ENCODE measurements at places on chromosomes 6 and 20.

DNA sequence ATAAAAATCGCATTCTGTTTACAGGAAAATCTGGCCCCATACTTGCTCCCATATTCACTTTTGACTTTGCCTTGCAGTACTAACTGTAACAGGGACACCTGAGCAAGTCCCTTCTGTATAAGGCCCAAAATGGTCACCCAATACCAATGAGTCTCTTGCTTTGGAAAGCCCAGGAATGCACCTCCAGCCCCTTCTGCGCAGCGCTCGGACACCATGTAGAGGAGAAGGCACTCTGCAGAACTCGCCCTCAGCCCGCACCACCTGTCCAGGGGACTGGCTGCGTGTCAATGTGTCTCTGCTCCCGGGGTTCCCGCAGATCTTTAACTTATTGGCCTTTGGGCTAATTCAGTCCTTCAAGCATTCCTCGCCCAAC is 746 bp upstream of the PRND start:
- DNase-seq: peak; percentile 29

GRCh38 chr20:36574366-36575135 is 1.2 kb downstream of the TGIF2 start:
- peak; percentile 80 for DNase-seq

DNA sequence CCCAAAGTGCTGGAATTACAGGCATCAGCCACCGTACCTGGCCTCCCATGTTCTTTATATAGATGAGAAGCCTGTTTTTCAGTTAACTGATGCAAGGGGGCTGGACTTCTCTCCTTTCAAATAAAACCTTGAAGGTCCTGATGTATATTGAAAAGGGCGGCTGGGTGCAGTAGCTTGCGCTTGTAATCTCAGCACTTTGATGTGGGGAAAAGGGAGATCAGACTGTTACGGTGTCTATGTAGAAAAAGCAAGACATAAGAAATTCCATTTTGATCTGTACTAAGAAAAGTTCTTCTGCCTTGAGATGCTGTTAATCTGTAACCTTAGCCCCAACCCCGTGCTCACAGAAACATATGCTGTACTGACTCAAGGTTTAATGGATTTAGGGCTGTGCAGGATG is 16.1 kb upstream of the SAMHD1 start:
- no peak for DNase-seq

GRCh38 chr20:7897781-7898364 is 42.4 kb downstream of the HAO1 start:
- DNase-seq: no peak

GRCh38 chr20:44683263-44684046 is 31.7 kb upstream of the CCN5 start:
- DNase-seq: peak; percentile 50

DNA sequence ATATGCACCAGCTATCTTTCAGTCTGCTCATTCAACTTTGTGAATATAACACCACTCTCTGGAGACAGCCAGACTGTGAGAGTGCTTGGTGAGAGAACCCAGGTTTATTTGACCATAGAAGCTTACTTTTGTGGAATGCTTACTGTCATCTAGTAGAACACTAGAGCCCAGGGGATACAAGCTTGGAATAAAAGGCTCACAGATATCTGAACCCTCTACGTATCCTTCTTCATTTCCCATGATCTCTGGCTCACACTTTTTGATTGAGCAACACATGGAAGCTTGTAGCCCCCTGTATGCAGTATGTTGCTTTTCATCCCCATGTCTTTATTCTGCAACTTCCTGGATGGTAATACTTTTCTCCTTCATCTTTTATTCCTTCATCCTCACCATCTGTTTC is 835.3 kb upstream of the CITED2 start:
- DNase-seq: no peak

GRCh38 chr20:2368621-2369020 is 12.1 kb upstream of the TGM6 start:
- DNase-seq: no peak

- no peak for DNase-seq
These were observed 142.2 kb downstream of the NFATC2 start for GRCh38 chr20:51400051-51400926.

DNA sequence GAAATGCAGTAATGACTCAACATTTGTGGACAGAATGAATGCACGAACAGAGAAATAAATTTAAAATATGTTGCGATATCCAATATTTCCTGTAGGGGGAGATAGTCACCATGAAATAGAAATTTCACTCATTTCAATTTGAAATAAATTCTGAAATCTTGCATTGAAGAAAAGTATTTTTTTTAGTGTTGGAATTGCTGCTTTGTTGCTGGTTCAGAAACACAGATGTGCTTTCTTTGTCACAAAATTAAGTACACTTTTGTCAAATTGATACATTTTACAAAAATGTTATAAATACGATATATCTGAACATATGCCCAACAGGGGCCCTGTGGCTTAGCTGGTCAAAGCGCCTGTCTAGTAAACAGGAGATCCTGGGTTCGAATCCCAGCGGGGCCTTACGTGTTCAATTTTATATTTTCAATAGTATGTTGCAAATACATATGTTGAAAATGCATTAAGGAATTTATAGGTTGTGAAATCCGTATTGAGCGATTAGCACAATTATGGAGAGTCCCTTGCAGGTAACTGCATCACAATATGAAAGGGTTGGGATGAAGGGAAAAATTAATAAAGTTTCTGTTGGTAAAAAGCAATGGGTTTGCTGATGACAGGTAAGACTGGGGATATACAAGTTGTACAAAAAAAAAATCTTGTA is 85.4 kb upstream of the PRSS16 start:
- DNase-seq: no peak

DNA sequence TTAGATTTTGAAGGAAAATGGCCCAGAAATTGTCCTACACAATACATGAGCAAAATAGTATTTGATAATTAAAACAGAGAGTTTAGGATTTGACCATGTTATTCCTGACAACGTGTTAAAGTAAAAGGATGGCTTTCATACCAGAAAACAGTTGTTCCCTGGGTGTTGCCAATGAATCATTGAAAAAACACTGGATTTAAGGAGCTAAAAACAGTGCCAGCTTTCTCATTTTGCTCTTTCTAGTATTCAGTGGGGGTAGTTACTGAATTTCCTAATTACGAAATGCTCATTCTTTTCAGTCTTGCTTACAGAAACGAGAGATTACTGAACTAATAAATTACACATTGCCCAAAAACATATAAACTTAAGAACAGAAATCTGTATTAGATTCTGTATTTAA is 26.6 kb upstream of the SNAP91 start:
- DNase-seq: no peak

DNA sequence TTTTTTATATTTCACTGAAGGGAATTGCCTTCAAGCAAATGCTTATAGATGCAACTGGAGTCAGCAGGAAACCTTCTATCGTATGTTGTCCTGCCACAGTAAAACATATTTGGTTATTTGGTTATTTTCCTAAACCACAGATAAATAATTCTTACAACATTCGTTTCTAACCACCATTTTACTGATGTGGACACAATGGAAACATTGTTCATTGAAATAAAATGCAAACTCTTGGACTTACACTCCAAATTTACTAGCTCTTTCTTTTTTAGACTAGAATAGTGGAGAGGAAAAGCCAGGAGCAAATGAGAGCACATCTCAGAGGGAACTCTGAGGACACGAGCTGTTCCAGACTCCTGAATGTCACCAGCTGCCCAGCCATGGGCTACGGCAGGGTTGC is 114.8 kb downstream of the RPS12 start:
- no peak for DNase-seq

- peak; percentile 62 for DNase-seq
These were observed 108.1 kb upstream of the SCP2D1 start for GRCh38 chr20:18705490-18705889.

DNA sequence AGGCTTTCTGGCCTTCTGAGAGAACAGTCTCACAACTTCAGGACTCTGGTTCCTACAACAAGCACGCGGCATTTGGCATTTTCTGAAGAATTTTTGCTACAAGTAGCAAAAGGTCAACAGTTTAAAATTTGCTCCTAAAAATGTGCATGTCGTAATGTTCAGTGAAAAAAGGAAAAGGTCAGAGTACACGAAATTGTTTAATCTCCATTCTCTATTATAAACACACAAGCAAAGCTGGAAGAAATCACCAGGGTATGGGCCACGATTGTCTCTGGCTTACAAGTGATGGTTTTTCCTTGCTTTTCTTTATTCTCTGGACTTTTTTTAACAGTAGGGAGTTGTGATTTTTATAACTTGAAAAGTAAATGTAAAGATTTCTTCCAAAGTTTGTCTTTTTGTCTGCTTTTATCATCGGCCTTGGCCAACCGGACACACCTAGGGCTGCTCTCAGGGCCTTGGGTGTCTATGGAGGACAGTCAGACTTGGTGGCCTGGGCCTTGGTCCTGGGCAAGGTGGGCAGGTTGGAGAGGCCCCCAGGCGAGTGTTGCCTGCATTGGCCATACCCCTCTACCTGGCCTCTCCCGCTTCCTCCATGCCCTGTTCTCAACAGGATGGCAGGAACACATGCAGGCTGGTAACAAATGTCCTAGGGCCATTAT is 32.4 kb downstream of the PLEKHG1 start:
- DNase-seq: no peak

GRCh38 chr20:50467718-50468356 is 42.3 kb upstream of the PTPN1 start:
- DNase-seq: peak; percentile 65

- no peak for DNase-seq
These were observed 106.7 kb upstream of the DTNBP1 start for GRCh38 chr6:15769511-15770018.

DNA sequence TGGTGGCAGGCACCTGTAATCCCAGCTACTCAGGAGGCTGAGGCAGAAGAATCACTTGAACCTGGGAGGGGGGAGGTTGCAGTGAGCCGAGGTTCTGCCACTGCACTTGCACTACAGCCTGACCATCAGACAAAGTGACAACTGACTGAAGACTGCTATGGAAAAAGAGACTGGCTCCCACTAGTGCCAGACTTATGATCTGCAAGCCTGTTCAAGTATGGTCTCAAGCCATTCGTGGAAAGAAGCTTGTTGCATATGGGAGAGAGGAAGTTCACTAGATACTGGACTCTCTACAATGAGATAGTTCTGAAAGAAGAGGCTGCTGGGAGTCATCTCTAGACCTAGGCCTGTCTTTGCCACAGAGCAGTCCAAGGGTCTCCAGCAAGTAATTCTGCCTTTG is 26.7 kb downstream of the MDN1 start:
- peak; percentile 47 for DNase-seq

- DNase-seq: no peak
These were observed 987.7 kb downstream of the GRIK2 start for GRCh38 chr6:102381203-102381602.

GRCh38 chr6:135640048-135640447 is 142.5 kb upstream of the AHI1 start:
- no peak for DNase-seq
